Cerebellum (tissue), 4 donors: ENCODE measurements at places on chromosomes 7 and 10.

DNA sequence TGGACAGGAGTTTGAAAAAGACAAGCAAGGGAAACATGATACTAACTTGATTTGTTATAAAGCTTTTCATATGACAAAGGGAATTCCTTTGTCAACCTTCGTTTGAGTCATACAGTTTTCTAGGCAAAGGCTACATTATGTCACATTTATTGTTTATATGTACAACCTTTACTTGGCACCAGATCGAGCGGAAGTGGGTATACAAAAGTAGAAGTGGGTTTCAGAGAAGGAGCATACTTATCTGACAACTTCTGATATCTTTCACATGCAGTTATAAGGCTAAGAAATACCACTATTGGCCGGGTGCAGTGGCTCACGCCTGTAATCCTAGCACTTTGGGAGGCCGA lies 11.0 kb downstream of the STMP1 start:
- no peak for DNase-seq

- no peak for DNase-seq
These were observed 10.2 kb downstream of the APBB1IP start for GRCh38 chr10:26448292-26448691.

DNA sequence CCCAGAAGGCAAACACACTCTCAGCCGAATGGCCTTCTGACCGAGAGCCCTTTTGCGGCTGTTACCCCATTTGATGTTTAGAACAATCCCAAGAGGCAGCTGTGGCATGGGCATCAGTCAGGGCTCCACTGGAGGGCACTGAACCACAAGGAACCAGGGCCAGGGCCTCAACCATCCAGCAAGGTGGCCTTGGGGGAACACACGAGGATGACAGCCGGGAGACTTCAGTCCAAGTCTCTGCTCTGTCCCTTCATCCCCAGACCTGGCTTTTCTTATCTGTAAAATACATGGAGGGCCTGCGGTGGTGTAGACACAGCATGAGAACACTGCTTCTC lies 63.6 kb upstream of the INSIG1 start:
- DNase-seq = no peak

DNA sequence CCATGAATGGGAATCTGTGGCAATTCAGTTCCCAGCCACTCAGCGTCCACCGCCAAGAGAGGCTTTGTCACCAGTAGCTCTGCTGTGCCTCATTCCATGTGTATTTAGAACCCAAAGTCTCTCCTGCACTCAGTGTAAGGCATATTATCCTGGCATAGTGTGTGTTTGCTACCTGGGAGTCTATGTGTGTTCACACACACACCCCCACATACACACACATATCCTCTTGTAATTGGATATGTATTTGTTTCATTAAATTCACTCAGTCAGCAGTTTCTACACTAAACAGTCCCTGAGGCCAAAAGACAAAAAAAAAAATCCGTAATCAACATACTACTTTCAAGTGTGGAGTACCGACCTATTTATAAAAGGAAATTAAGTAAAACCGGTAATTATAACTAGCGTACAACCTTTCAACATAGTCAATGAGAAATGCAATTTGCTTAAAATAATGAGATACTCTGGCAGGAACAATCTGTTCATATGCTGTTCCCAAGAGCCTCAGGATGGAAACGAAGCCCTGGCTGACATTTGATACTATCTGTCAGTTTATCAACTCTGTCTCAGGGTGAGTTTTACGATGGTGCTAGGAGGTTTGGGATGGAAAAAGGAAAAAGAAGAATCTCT lies 425.8 kb upstream of the CELF2 start:
- DNase-seq = no peak

DNA sequence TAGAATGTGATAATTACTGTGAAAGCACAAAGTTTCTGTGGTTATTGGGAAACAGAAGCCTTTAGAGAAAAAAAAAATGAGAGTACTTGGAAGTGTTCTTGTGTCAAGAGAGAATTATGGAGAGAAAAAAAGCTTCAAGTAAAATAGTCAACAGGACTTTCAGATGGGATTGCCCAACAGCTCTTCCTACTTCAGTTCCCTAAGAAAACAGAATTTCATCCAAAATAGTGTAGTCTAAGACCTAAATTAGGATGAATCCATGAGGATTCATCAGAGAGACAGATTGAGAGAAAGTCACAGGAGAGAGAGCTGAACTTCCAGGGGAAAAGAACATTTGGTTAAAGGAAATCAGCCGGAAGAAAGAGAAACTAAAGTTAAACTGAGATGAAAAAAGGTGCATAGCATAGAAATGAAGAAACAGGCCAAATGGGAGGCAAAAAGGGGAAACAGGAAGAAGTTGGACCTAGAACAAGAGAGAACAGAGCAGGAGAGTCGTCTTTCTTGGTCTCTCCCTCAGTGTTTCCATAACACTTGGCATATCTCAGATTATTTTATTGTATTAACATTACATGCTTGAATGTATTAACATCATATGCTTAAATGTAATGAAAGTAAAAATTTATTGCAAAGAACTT lies 2.5 kb downstream of the SCIN start:
- DNase-seq = no peak

DNA sequence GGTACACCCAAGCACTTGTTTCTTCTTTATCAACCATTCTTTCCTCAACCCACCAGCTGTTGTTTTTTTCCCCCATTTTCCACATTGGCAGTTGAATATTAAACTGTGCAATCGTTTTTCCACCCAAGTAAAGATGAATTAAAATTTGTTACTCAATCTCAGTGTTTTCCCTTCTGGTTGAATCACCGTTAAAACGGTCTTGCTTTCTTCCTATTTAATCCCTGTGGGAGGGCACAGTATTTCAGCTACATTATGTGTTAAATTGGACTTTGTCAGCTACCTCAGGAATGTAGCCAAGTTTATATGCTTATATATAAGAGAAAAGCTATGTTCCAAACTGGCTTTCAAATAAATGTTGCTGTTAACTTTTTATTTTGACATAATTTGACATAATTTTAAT lies 19.9 kb downstream of the SLC35G1 start:
- no peak for DNase-seq

DNA sequence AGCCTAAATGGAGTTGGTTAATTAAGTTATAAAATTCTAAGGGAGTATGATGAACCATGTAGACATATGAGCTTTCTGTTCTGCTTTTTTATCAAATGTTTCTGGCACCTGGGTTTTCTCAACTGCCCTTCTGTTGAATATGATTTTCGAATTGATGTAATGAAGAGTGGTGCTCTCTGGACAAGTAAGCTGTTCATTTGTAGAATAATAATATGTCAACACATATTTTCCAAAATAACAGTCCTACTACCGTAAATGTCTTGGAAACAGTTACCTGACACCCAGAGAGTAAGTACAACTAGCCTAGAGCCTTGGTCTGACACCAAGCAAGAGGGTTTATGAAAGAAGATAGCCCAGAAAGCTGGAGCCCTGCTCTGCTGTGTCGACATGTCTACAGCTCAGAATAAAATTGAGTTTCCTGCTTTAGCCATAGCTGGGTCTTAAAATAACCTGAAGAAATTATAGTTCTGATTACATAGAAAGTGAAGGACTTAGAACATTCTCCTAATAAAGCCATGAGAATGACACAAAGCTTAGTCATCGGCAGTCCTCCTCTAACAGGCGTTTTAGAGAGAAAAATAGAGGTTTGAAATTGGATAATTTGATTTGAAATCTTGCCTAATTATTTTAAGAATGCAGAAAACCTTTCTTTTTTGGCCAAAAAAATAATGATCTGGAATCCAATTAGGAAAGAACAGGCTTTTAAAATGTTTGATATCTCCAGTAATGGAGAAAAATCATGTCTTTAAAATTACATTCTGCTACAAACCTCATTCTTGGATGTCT lies 25.1 kb downstream of the HDAC9 start:
- no peak for DNase-seq

DNA sequence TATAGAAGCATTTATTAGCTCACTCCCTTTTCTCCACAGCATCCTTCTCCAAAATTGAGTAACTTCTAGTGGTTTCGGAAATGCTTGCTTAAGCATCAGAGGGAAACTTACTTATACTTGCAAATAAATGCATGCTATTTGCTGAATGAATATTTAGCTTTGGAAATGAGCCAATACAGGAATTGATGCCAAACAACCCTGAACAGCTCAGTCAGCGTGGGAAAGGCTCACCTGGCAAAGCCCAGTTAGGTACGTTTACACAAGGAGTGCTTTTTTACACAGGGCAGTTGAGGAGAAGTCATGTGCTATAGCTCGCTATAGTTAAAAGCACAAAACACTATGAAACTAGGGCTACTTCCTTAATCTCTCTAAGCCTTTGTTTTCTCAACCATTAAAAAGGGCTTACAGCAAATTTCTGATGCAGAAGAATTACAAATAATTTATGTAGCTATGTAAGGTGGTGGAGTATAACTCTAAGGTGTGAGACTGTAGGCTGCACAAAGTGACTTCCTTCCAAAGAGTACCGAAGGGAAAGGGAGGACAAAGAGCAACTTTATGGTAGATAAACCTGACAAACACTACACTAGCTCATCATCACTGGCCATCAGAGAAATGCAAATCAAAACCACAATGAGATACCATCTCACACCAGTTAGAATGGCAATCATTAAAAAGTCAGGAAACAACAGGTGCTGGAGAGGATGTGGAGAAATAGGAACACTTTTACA lies 498.2 kb downstream of the PHTF2 start:
- DNase-seq = no peak

- no peak for DNase-seq
These were observed 274.9 kb downstream of the SDK1 start for GRCh38 chr7:3575753-3576531.

- no peak for DNase-seq
These were observed 636.5 kb downstream of the DNAJB9 start for GRCh38 chr7:109206196-109206595.

DNA sequence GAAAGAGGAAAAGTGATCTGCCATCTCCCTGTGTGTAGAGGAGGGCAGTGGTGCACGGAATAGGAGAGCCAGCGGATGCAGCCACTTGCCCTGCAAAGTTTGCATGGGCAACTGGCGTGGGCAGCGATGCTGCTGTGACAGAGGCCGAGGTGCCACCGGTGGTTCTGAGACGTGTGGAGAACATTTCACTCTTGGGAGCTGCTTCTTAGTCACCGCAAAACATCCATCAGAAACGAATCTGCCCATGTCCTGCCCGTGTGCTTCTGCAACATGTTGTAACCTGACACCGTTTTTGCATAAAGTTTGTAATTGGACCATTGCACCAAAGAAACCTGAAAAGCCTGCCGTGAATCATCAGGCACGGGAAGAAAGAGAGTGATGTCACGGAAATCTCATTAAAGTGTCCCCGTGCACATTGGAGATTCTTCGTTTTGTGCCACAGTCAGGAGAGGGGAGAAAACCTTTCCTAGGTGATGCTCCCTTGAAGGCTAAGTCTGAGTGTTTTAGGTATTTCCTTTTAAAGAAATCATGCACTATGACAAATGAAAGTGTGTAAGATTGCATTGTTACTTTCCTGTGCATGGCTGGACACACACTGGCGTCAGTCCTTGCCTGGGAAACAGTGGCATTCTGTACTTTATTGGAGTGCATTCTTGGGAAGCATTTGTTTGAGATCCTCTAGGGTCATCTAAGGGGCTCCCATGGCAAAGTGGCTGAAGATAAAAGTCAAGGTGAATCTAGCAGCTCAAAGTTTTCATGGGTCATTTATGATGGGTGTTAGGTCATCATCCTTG lies 302.6 kb downstream of the KLF6 start:
- no peak for DNase-seq

DNA sequence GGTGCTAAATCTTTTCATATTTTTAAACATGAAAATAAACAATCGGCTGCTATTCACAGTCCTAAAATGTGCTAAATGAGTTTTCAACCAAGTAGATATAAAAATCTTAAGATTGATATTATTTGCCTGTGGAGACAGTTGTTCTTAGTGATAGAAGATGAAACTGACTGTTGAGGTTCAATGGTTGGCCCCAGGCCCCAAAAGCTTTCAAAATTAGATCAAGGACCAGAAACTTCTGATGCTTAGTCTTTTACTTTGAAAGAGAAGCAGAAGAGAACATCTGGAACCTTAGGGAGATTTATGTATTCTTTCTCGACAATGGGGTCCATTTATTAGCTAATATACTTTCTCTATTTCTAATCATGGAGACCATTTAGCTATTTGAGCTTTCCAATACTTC lies 155.8 kb downstream of the REEP3 start:
- DNase-seq = no peak

- DNase-seq = no peak
These were observed 57.1 kb downstream of the C10orf143 start for GRCh38 chr10:130053561-130053960.

- DNase-seq = no peak
These were observed 77.9 kb downstream of the KIAA1549 start for GRCh38 chr7:138903186-138903820.

- DNase-seq = no peak
These were observed 2.6 kb upstream of the VIPR2 start for GRCh38 chr7:159147246-159147645.

- no peak for DNase-seq
These were observed 255.1 kb upstream of the PPP2R2D start for GRCh38 chr10:131645756-131646155.

DNA sequence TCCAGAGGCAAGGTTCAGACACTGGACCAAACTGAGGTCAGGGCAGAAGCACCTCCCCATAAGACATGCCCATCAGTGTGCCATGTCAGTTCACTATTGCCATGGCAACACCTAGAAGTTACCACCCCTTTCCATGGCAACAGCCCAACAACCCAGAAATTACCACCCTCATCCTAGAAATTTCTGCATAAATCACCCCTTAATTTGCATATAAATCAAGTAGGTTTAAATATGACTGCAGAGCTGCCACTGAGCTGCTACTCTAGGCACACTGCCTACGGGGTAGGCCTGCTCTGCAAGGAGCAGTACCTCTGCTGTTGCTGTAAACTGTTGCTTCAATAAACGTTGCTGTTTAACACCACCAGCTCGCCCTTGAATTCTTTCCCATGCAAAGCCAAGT lies 12.7 kb downstream of the STEAP2 start:
- no peak for DNase-seq

GRCh38 chr7:52719677-52720076 lies 315.8 kb upstream of the POM121L12 start:
- no peak for DNase-seq

GRCh38 chr7:29113384-29114102 lies 32.8 kb downstream of the CPVL start:
- no peak for DNase-seq
